Amygdala (tissue), 56 donors: ENCODE measurements at places on chromosomes 7 and 10.
A peak's percentile ranks its signal among the peaks of the same experiment; 100 is the strongest.

DNA sequence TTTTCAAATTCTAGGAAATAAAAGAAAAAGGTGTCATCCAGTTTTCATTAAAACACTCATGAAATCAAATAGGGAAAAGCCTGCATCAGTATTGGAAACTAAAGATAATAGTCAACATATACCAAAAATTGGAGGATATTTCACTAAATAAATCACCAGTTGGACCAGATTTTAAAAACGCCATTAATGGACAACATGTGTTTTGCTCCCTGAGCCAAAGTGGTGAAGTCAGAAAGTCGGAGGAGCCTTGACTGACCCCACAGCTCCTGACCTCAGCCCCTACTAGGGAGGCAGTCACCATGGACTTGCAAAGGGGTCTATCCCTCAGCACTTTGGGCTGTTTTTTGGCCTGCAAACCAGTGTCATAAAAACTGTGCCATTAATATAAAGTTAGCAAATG is 98.3 kb upstream of the SEC61G start:
- DNase-seq: no peak

DNA sequence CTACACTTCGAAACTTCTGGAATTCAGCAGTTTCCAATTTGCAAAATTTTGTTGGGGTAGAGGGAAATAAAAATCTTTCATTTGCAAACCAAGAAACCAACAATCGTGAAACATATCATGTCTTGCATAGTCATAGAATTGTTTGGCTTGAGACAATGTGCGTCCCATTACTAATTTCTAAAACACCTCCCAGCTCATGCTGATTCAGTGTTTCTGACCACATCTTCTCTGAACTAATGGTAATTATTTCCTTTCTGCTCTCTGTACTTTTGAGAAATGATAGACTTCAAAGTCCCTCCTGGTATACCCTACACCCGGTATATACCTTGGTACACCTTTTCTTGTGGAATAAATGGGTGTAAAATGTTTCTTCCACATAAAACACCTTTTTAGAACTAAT is 41.8 kb upstream of the TSPAN13 start:
- no peak for DNase-seq

DNA sequence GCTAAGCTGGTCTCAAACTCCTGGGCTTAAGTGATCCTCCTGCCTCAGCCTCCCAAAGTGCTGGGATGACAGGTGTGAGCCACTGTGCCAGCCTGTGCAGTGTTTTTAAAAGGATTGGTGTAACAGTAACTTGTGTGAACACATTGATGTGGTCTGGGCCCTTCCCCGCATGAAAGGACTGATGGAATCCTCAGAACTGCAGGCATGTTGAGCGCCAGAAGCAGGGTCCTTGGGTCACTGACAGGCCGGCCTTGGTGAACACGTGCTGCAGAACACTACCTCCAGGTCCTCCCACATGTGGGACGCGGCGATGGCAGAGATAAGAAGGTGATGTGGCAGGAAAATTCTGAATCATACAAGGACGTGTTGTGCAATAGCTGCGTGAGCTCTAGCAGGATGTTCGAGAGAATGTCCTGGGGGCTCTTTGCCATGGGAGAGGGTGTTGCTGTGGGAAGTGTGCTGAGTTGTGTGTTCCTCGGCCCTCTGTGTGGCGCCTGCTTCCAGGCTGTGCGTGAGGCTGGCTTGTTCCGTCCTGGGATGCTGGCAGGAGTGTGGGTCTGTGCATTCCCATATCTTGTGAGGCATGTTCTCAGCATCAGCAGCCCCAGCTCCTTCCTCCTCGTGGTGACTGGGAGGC is 68.2 kb downstream of the DNAJB6 start:
- DNase-seq: no peak

GRCh38 chr10:38094927-38095574 is 914 bp downstream of the ZNF37A start:
- DNase-seq: no peak

DNA sequence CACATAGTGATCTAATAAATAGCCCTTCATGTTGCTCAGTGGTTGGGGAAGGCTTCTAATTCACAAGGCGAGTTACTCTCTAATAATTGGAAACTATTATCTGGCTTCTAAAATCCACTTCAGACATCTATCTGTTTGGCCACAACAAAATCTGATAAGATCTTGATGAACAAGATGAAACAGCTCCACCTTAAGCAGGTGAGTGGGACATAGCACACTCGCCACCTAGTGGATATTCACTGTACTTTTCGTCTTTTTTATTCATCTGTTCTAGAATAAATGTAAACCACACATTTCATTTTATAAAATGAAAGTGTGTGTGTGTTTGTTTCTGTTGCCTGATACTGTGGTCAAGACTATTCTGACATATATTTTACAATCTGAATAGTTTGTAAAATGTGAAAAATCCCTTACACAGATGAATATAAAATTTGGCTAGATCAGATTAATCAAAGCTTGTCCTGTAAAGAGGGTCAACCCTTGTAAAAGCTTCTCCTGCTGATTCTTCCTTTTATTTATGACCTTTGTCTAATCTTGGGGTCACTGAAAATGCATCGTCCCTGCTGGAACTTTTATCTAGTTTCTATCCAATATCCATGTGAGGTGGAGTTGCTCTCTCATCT is 26.5 kb upstream of the CNTNAP2 start:
- DNase-seq: no peak

DNA sequence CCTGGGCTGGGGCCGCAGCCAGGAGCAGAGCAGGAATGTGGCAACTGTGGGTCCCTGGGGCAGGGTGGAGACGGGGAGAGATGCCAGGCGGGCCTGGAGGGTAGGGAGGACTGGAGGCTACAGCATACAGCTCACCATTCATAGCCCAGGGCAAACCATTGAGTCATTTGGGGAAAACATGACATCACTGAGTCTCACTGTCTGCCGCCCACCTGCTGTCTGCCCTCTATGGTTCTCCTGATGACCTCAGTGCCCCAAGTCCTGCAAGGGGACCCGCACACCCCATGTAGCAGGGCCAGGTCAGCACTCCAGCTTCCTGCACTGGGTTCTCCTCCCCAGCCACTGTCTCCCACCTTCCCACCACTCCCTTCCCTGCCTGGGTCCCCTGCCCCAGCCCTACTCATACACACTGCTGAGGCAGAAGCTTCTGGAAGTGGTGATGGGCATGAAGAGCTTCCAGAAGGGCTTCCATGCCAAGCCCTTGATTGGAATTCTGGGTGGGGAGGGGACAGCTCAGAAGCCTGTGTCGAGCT is 10.4 kb downstream of the CHST3 start:
- peak; percentile 33 for DNase-seq

- no peak for DNase-seq
Observed at GRCh38 chr10:121516093-121516865, 82.0 kb downstream of the FGFR2 start.

DNA sequence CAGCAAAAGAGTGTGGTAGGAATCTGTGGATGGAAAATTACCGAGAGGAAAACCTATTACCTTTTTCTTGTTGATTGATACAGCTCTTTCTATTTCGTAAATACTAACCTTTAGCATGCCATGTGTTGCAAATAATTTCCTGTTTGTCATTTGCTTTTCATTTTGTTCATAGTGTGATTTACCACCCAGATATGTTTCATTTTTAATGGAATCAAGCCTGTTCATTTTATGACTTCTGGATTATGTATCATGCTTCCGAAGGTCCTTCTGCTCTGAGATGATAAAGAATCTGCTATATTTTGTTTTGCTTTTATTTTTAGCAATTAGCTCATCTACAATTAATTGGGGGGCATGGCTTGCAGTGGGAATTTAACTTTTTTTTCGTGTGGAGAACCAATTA is 46.5 kb downstream of the INPP5F start:
- no peak for DNase-seq

DNA sequence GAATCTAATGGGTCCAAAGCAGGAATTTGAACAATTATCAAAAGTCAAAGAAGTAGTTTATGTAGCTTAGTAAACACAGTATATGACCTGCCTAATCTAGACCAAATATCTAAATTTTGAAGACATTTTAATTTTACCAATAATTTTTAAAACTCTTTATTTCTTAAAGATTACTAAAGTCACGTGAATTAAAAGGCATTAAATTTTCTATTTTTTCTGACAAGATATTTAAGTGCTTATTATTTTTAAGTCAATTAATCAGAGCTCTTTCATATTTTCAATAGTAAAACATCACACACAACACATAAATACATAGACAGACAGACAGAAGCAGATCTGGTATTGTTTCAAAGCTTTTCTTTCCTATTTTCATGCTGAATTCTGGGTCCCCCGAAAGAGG is 89.5 kb downstream of the ZNF467 start:
- no peak for DNase-seq

DNA sequence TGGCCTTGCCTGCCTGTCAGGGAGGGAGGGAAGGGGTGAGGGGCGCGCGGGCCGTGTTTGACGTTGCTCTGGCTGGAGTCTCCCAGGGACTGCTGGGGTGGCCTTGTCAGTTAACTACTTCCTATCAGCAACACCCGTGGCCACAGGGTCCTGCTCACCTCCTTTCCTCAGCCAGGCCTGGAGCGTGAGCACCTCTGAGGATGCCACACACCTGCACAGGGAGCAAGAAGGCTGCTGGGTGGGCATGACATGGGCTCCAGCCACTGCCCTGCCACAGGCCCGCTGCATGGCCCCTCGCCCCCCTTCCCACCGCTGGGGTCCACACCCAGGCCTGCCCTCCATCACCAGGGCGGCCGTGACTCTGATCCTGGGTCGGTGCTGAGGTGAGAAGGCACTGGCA is 212.4 kb downstream of the ELFN1 start:
- DNase-seq: no peak

DNA sequence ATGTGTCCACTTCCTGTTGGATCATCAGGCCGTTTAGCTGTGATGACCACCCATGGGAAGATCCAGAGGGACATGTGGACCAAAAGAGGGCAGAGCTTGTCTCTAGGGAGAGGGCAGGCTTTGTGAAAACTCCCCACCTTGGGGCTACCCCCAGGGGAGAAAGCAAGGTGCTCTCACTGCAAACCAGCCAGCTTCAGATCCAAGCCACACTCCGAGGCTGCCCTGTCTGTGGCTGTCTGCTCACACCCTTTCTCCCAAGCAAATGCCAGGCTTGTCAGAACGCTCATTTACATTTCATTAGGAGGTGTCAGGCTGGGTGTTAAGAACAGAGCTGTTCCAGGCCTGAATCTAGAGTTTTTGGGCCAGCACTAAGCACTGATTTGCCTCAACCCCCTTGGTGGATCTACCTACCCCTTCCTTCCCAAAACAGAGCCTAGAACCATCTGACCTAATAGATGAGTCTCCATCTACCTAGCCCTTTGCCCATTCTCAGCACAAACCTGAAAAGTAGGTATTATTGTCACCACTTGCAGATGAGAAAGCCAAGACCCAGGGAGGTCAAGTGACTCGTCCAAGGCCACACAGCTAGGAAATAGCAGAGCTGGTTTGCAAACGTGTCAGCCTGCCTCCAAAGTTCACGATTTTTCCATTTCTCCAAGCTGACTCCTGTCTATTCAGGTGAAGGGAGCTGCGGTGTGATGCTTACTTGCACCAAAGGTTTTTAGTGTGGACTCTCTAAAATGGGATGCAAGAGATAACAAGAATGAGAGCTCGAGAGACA is 130.9 kb downstream of the EMX2 start:
- no peak for DNase-seq

DNA sequence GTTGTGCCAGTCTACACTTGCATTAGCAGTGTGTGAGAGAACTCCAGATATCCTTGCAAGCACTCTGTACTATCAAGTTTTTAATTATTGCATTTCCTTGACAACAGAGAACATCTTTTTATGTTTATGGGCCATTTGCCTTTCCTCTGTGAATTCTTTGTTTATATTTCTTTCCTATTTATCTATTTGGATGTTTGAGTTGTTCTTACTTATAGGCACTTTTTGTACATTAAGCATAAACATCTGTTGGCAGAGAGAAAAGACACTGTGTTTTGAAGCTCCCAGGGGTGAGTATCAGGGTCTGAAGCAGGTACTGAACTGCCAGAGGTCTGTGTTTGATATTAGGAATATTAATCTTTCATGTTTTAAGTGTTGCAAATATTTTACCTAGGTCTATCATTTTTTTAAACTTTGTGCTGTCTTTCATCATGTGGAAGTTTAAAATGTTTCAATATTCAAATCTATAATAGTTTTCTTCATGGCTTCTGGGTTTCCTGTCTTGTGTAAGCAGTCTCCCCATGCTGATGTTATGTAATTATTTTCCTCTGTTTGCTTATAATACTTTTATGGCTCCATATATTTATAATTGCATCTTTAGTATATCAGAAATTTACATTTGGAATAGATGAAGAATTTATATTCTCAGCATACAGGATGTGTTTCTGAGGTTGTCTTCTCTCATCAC is 17.7 kb upstream of the PDCD4 start:
- no peak for DNase-seq

GRCh38 chr7:107977048-107977447 is 25.9 kb downstream of the LAMB1 start:
- no peak for DNase-seq
